Left hindlimb (tissue), 1 donor: ENCODE measurements at places on chromosomes 4 and X.

DNA sequence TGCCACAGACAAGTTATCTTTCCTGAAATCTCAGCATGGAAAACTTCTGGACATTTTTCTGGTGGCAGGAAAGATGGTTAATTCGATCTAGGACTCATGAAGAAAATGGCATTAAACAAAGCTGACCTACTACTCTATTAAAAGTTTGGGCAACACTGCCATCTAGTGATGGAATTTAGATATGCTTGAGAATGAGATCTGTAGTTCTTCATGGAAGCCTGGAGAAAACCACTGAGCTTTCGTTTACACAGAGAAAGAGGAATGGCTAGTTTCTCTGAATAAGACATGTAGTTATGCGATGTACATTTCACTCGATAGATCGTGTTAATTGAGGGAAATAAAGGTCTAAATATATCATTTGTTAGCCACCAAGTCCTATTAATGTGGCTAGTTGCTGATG is 51.7 kb upstream of the CHRDL1 start:
- no peak for DNase-seq

- DNase-seq, result peak; percentile 34
Observed at GRCh38 chrX:151386838-151387459, 10.1 kb upstream of the VMA21 start.

GRCh38 chrX:283115-283845 is 2.1 kb downstream of the PLCXD1 start:
- peak; percentile 92 for DNase-seq

DNA sequence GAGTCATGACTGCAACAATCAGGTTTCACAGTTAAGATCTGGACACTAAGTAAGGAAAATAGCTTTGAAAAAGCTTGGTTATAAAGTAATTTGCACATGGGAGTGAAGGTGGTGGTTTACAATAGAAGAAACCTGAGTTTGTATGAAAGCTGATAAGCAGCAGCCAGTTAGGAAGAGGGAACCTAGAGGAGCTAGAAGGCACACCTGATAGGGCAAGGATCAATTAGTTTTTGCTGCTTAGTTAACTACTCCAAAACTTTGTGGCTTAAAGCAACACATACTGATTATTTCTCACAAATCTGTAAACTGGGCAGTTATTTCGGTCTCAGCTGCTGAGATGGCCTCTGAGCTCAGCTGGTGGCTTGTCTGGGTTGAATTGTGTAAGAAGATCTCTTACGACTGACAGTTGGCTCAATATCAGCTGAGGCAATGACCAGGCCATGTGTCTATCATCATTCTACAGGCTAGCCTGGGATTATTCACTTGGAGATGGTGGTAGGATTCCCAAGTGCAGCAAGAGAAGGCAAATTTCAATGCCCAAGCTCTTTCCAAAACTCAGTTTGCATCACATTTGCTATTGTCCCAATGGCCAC is 255.0 kb upstream of the PITX2 start:
- DNase-seq, result no peak

DNA sequence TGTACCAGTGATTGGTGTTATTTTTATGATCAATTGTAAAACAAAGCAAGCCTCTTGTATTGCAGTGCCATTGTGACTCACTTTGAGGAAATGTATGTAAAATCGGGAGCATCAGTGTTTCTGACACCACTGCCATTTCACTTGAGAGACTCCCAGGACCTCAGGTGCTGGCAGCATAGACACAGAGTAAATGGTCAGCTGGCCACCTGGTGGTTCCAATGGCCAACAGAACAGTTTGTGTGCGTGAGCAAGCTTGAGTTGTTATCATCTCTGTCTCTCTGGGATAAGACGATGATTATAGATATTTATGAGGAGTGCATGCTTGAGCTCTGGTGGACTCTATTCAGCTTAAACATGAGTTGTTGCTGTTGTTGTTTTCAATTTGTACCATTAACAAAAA is 356.6 kb downstream of the GUCY2F start:
- no peak for DNase-seq

DNA sequence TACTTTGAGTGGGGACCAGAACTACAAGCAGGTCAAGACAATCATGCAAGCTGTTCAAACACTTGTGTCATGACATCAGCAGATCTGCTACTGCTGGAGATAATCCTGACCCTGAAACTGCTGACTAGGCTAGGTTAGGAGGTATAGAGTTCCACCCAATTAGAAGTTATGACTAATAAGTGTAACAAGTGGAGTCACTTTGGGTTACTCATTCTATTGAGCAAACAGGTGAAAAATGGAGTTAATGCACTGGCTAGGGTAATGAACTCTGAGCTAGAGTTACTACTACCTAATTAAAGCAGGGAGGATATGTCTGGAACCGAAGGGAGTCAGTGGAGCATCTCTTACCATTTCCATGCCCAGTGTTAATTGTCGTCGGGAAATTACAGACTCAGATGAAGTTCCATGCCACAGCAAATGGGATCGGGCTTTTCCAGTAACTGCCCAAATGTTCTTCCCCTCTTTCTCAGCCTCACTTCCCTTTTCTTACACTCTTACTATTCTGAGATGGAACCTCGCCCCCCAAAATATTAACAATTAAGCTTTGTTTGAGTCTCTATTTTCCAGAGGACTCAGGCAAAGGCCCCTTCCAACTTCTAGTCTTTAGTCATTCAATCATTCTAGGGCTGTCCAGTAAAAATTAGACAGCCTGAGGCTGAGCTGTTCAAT is 19.8 kb upstream of the MANBA start:
- DNase-seq, result no peak

DNA sequence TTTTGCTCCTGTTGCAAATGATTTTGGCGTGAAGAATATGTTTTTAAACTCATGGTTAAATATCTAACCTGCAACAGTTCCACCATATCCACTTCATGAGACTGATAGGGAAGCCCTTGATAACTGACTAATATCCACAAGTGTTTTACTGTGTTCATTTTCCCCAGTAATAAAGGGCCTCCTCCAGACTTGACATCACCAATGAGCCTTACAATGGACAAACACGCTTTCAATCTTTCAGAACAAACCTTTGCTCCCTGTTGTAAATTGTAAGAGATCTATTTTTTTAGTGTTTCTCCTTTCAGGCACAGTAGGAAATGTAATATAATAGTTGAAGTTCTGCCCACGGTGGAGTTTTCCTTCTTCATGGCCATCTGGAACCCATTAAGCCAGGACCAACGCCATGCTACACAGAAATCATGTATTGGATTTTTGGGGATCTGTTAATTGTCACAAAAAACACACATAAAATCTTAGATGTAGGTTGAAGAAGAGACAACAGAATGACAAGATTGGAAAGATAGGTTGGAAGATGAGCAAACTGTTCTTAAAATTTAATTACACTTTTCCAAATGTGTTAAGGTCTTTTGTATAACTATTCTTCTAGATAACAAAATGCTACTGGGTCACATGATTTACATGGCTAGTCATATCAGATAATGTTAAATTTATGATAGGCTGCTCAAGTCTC is 1030.1 kb downstream of the FSTL5 start:
- DNase-seq, result no peak
